Foreskin keratinocyte (primary cell): ENCODE measurements at places on chromosomes 1 and 21. TPM values are rescaled to one million over a fixed set of nuclear protein-coding genes. Genes with fewer than 3 reads are reported as not detected.

Gene PTGER3
- not detected in 2 replicates for total RNA-seq

Gene FCRL5
- total RNA-seq = not detected in 2 replicates

Gene CD2
- not detected in 2 replicates for total RNA-seq

Gene DLGAP3
- 0.07 TPM in 1 of 2 replicates, not detected in the other for total RNA-seq

DNA sequence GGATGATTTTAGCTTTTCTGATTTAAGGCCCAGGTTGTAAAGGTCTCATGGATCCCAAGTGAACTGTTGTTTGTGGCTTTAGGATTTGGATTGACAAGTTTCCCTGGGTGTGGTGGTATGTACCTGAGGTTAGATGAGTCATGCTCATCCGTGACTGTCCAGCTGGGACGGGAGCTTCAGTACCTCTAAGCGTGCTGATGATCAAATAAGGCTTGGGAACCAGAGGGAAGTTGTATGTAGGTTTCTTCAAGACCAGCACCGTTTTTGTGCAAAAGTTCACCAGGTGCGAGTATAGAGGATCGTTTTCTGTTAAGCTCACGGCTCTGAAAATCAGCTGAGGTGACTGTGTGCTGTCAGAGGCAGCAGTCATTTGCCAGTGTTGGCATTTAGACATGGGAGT, 19.8 kb downstream of the PLA2G2E start:
- DNase-seq = peak; percentile 88

Gene SLC45A1
- total RNA-seq = 0.42 and 0.61 TPM in 2 replicates
